ENCODE measurements at places on chromosomes 12 and 14. TPM values are rescaled to one million over a fixed set of nuclear protein-coding genes. Genes with fewer than 3 reads are reported as not detected.

DNA sequence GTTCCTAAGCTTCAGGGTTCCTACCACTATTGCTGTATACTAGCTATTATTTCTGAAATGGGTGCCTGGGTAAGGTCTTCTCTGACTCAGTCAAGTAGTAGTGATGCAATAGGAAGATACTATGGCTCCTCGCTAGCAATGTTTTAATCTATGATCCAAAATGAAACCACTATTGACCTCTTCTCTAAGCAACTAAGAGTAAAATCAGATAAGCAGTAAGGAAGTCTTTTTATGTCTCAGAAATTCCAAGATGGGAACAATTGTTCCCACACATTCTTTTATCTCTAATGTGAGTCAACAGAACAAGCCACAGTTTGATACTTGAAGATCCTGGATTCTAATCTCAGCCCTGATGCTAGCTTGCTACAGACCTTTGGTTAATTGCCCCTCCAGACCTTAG lies 45.1 kb downstream of the AREL1 start:
- DNase-seq = peak; percentile 90

Gene NRIP2
- total RNA-seq = not detected

GRCh38 chr14:68777644-68778043 lies 15.2 kb downstream of the ZFP36L1 start:
- no peak for DNase-seq

Gene MAP1LC3B2
- total RNA-seq = not detected

DNA sequence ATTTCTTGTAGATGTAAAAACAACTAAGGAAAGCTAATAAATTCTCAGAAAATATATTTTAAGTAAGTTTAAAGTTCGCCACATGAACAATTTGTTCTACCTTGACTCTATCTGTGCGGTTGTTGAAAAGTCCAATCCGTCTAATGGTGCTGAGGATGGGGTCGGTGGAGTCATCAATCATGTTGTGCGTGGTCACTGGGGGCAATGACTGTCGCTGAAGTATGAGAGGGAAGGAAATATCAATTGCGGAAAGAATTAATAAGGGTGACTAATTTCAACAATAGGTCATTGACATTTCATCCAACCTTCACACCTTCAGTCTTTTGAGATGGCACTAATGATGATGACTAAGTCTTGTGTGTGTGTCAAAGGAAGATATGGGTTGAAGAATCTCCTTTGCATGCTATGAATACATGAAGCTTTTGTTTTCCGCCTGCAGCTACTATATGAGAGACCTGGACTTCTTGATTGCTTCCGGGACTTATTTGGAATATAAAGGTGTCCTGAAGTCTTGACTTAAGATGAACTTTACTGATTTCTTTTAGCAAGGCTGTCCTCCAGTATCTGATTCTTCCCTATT lies 32.1 kb downstream of the SPX start:
- no peak for DNase-seq

DNA sequence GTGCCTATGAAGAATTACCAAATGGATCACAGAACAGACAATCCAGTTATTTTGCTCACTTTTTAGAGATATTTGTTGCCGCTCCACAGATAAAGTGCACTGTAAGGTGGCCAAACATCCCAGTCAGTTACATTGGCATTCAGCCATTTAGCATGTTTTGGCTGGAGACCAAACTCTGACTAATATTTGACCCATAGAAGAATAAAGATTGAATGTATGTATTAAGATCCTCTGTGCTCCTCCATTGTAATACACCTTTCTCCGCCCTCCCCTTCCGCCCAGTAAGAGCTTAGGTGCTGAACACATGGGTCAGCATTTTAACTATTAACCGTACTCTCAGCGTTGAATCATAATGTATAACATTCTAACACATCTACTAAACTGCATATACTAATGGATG lies 163.4 kb downstream of the ANO6 start:
- peak; percentile 40 for DNase-seq

Gene DHH
- total RNA-seq = 0.41 TPM

GRCh38 chr14:35355981-35356841 lies 48.3 kb downstream of the NFKBIA start:
- DNase-seq = peak; percentile 81

DNA sequence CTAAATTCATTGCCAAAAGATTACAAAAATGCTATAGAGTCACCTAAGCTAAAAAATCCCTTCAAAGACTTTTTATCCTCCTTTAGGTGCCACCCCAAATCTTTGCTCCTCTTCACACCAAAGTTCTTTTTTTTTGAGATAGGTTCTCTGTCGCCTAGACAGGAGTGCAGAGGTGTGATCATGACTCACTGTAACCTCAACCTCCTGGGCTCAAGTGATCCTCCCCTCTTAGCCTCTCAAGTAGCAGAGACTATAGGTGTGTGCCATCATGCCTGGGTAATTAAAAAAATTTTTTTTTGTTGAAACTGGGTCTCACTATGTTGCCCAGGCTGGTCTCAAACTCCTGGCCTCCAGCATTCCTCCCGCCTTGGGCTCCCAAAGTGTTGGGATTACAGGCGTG lies 47.9 kb downstream of the WDHD1 start:
- DNase-seq = no peak

DNA sequence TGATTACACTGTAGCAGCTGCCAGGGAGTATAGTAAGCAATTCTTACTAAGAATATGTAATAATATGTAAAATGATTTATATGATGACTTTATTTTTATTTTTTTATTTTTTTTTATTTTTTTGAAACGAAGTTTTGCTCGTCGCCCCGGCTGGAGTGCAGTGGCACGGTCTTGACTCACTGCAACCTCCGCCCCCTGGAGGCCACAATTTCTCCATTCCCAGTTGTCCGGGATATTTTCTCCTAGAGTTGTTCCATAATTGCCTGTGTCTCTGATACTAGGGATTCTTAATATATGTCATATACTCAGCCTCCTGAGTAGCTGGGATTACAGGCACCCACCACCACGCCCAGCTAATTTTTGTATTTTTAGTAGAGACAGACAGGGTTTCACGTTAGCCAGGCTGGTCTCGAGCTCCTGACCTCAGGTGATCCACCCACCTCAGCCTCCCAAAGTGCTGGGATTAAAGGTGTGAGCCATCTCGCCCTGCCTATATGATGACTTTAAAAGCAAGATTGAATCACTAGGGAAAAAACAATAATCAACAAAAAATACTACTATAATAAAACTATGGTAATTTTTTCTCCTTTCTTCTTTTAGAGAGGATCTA lies 12.2 kb upstream of the ITPR2 start:
- peak; percentile 63 for DNase-seq

Gene SAMD4A
- total RNA-seq = 20.1 TPM

- peak; percentile 70 for DNase-seq
Observed at GRCh38 chr14:89540830-89541470, 123.9 kb upstream of the FOXN3 start.

GRCh38 chr14:36848213-36848612 lies 186.6 kb downstream of the PAX9 start:
- DNase-seq = no peak

DNA sequence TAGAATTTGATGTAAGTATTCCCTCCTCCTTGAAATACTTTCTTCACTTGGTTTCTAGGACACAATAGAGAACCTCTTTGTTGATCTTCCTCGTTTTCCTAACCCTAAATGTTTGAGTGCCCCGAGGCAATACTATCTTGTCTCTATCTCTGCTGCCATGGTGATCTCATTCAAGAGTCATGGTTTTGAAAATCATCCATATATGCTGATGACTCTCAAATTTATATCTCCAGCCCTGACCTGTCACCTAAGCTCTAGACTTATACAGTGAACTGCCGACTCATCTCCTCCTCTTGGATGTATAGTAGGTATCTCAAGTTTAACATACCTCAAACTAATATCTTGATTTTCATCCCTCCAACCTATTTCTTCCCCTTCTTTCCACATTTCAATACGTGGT lies 71.4 kb downstream of the RIC8B start:
- DNase-seq = no peak

- DNase-seq = no peak
Observed at GRCh38 chr14:44392984-44393383, 114.1 kb downstream of the FSCB start.

Gene OAS1
- total RNA-seq = 7.8 TPM

GRCh38 chr12:52204931-52205505 lies 13.2 kb upstream of the KRT80 start:
- no peak for DNase-seq

Gene FLRT2
- 72.3 TPM for total RNA-seq

Gene GRIP1
- total RNA-seq = 0.90 TPM

Gene CLEC4C
- total RNA-seq = not detected

DNA sequence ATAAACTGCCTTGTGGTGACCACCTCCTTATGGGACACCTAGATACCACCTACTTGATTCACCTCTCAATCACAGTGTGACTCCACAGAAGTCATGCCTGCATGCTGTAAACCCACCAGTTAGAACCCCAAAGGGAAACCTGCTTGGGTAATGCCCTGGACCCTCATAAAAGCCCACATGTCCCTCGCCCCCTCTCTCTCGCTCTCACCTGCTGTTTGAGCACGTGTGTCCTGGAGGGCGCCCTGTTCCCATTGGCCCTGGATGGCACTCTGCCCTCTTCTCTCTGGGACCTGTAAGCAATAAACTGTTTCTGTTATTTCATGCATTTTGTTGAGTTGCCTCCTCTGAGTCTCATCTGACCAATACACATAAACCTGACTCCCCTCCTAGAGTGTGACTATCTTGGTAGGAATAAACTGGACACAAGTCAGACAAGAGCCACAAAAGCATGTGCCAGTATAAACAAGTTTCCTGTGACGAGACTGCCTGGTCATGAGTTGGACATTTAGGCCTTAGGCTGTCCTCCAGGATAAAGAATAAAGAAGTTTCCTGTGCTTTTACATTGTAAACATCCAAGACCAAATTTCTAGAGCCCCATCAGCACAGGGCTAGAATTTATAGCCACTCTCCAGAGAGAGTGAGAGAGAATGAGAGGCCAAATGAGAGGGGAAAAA lies 8.6 kb downstream of the IFI27L2 start:
- peak; percentile 83 for DNase-seq

DNA sequence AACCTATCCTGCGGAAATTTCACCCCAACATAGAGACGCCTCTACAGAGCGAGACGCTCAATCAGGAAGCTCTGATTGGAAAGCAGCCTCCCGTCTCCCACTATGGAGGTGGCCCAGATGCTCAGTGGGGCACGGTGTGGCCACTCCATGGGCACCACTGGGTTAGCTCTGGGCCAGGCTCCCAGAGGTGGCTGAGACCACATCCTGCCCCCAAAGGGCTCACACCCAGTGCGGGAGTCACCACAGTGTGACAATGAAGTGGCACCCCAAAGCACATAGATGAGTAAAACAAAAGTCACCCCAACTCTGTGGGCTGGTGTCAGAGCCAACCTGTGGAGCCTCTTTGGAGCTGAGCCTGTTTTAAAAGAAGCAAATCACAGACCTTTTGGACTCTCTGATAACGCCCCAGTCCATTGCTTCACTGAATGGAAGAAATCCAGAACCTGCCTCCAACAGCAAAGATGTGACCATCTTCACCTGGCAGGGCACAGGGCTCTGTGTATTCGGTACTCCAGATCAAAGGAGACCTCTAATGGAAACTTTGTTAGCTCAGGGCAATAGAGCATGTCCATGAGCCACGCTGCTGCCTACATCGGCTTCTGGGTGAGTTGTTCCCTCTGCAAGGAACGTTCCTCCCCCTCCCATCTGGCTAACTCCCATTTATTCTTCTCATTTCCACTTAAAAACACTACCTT lies 19.6 kb downstream of the CLMN start:
- DNase-seq = no peak

Gene CDCA3
- total RNA-seq = 23.5 TPM

Gene ATL1
- 10.7 TPM for total RNA-seq

DNA sequence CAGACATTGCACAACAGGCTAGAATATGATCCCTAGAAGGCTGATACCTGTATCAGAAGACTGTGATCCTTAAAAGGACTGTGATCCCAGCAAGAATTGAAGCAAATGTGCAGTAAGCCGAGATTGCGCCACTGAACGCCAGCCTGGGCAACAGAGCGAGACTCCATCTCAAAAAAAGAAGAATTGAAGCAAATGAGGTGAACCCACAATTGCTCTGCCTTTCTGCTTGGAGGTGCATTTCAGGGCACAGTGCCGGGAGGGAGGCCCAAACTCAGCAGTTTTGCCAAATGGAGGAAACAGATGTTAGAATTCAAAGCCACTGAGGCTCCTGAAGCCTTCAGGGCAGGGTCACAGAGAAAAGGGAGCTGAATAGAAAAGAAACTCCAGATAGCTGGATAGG lies 61.1 kb upstream of the COCH start:
- no peak for DNase-seq

GRCh38 chr12:58893495-58893894 lies 26.8 kb downstream of the LRIG3 start:
- no peak for DNase-seq

Gene TPH2
- not detected for total RNA-seq

GRCh38 chr12:101368016-101368415 lies 39.6 kb downstream of the ARL1 start:
- no peak for DNase-seq

GRCh38 chr14:96268431-96269358 lies 12.7 kb downstream of the BDKRB1 start:
- DNase-seq = peak; percentile 98

DNA sequence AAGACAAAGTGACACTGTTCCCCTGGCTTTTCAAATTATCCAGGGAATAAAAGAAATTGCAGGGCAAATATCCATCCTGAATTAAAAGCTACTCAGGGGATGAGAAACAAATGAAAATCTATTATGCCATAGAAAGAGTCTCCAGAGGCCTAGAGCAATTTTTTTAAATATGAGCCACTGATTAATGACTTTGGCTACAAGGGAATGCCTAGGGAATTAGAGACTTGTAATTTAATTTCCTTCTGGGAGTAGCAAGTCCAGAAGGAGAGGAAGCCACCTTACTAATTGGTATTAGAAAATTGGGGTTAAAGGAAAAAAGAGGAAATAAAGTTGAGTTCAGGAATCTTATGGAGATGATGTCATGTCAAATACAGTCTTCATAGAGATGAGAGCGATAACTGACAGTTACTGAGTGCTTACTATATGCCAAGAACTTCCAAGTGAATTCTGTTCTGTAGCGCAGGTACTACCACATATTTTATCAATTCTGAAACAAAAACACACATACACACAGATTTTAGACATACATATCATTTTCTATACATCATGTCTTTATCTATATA lies 304.4 kb downstream of the DUSP6 start:
- no peak for DNase-seq

- no peak for DNase-seq
Observed at GRCh38 chr12:64669270-64669842, 59.1 kb downstream of the RASSF3 start.

GRCh38 chr12:14936224-14936861 lies 2.0 kb downstream of the ERP27 start:
- DNase-seq = no peak
